ENCODE measurements at places on chromosomes 7 and 10.

GRCh38 chr10:59654007-59654406 is 55.6 kb downstream of the SLC16A9 start:
- DNase-seq, result no peak

- DNase-seq, result no peak
Measured at GRCh38 chr7:33558549-33559323, 346.6 kb upstream of the BMPER start.

GRCh38 chr7:27154369-27154768 is 2.0 kb upstream of the HOXA3 start:
- no peak for DNase-seq

DNA sequence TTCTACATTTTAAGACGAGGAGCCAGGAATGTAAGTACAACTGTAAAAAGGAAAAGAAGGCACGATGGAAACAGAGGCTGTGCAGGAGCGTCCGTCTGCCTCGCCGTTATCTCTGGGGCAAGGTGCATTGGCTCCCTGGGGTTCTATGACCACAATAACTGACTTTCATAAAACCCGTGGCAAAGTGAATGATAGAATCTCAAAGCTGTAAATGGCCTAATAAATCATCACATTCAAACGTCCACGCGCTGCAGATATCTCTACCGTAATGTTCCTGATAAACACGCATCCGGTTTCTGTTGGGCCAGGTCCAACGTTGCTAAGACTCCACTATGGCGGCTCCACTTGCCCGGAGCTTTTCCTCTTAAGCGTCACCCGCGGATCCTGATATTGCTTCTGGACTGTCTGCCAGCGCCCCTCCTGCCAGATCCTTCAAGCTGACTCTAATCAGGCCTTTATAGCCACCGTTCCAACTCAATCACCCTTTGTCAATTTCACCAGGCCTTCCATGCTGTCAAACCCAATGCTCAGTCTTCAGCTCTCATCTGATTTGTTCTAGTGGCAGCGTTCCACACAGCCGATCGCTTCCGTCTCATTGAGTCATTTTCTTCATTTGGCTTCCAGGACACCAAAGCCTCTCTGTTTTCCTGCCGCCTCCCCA is 265.6 kb upstream of the FOXK1 start:
- DNase-seq, result peak; percentile 53

- no peak for DNase-seq
Measured at GRCh38 chr7:108576116-108576515, 6.4 kb downstream of the DNAJB9 start.
